Right hindlimb (tissue), 1 donor: ENCODE measurements at places on chromosomes 4 and X.

DNA sequence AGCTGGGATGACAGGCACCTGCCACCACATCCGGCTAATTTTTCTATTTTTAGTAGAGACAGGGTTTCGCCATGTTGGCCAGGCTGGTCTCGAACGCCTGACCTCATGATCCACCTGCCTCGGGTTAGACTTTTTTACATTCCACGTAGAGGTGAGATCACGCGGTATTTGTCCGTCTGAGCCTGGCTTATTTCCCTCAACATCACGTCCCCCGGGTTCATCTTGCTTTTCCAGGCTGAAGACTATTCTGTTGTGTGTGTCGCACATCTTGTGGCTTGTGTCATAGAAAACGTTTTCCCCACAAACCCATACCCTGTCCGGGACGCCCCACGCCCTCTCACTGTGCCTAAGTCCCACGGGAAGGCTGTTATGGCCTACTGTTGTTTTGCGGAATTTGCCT, 185.3 kb downstream of the CRLF2 start:
- no peak for DNase-seq

DNA sequence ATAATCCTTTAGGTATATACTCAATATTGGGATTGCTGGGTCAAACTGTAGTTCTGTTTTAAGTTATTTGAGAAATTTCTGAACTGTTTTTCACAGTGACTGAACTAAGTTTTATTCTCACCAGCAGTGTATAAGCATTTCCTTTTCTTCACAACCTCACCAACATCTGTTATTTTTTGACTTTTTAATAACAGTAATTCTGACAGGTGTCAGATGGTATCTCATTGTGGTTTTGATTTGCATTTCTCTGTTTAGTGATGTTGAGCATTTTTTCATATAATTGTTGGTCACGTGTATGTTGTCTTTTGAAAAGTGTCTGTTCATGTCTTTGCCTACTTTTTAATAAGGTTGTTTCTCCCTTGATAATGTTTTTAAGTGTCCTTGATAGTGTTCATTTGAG, 112.6 kb downstream of the LINC00632 start:
- DNase-seq = no peak

GRCh38 chrX:124307253-124307907, 25.1 kb upstream of the TEX13D start:
- no peak for DNase-seq

GRCh38 chr4:178140326-178140915, 698.2 kb upstream of the AGA start:
- DNase-seq = no peak

DNA sequence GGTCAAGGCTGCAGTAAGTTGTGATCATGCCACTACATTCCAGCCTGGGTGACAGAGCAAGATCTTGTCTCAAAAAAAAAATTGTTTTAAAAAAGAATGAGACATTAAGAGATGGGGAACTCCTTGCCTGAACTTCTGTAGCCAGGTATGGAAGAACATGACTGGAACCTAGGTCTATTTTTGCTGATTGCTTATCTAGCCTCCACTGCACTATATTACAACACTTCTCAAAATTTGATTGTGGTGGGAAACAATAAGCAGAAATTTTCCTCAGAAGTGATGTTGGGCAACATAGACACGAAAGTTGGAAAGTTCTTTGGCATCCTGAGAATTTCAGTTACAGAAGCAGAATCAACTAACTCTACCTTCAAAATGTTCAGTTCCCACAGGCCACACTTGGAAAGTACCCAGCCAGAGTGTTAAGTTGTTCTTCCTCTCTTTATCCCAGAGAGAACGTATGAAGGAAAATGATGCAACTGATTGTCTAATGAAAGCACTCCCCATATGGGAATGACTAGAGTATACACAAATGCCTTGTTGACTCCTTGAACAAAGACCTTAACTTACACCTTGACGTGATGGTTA, 50.0 kb downstream of the LUZP4 start:
- no peak for DNase-seq

DNA sequence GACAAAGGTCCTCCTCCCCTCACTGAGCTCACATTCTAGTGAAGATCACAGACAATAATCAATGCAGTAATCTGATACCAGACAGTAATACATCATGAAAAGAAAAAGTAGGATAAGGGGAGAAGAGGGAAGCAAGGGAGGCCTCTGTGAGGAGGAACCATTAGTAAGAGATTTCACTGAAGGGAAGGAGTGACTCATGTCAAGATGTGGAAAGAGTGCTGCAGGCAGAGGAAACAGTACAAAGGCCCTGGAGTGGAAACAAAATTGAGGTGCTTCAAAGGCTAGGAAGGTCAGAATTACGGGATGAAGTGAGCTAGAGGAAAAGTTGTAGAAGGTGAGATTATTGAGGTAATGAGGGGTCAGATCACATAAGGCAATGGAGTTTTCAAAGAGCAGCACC, 38.1 kb downstream of the LAMTOR3 start:
- DNase-seq = no peak

GRCh38 chr4:126124818-126125217, 810.1 kb downstream of the FAT4 start:
- no peak for DNase-seq

- no peak for DNase-seq
Measured at GRCh38 chr4:139823345-139823744, 157.7 kb downstream of the MGST2 start.

DNA sequence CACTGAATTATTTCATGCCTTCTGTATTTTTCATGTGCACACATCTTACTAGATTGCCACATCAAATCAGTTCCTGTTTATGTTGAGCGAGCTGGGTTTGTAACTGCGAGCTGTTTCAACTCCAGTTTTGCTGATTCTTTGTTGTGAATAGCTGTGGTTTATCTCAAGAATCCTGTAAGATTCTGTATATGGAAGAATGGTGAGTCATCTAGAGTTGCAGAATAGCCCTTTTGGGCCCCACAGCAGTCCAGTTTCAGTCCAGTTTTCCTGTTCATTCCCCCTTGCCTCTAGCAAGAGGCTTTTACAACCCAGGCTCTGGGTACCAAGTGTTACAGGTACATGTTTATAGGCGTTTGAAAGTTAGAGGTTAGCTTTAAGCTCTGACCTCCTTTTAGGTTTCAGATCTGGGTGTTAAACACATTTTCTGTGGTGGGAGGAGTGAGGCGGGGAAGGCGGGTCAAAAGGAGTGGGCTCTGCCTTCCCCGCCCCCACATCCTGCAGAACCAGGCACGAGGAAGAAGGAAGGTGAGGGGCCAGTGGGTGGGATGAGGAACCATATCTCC, 32.7 kb downstream of the TBC1D14 start:
- DNase-seq = no peak

GRCh38 chr4:25450491-25450901, 73.4 kb downstream of the ANAPC4 start:
- DNase-seq = no peak

DNA sequence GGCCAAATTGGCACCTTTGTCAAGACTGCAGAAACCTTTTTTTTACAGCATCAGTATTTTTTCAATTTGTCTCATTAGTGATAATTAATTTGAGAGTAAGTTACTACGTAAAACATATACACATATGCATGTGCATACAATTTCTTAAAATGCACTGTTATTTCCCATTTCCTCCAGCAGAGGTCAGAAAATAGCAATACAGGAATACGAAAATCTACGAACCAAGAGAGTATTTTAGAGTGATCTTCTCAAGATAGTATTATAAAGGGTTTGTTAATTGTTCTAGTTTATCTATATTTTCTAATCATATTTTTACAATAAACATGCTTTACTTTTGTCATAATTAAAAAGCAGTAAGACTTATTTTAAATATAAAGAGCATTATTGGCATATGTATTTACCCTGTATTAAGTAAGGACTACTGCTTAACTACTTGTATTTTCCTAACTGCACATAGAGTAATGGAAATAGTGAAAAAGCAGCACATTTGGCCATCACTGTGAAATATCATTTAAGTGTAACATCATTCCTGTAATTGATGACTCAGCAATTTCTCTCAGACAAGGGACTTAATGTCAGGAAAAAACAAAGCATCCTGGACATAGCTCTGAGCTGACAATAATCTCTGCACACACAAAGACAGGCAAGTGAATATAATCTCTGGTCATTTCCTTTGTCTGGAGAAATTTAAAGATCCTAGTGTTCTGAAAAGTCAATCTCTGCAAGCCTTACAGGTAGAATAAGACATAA, 45.6 kb downstream of the MAOB start:
- DNase-seq = no peak

DNA sequence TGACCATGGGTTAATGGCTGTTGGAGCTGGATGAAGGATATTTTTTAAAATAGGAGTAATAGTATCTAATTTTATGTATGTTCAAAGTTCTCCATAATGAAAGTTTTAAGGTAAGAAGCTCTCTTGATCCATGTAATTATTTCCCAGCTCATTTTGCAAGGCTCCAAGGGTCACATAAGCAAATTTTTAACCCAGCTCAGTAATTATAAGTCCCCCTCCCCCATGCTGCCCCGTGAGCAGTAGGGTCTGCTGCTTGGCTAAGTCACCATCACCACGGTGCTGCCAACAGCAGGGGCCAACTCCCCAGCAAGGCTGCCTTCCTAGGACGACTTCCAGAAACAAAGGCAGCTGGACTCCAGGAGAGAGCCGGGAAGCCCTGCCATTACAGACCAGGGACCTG, 340.0 kb downstream of the FBXW7 start:
- DNase-seq = no peak

DNA sequence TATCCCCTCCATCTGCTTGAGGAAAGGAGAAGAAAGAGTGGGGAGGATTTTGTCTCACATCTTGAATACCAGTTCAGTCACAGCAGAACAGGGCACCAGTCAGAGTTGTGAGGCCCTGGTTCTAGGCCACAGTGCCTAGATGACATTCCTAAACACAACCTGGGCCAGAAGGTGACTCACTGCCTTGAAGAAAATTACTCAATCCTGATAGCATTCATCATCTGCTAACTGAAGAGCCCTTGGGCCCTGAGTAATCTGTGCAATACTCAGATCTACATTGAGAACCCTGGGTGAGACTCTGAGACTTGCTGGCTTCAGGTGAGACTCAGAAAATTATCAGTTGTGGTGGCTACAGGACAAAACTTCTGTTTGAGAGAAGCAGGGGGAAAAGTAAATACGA, 20.5 kb upstream of the PRR32 start:
- no peak for DNase-seq

GRCh38 chr4:173758132-173758531, 228.1 kb upstream of the HAND2 start:
- DNase-seq = no peak

DNA sequence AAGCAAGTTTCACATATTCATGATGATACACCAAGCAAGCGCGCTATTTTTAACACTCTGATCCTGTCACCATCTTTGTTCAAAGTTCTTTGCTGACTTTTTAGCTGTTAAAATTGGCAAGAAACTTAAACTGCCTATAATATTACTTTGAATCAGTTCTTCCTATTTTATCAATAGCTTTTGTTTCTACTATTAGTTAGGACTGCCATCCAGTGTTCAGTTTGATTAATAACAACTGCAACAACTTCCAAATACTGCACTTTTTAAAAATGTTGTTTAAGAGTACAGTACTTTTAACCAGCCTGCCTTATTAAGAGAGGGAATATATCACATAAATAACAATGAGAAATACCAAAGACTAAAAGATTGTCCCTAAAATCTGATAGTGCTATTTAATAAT, 614.3 kb downstream of the FAM133A start:
- no peak for DNase-seq

GRCh38 chr4:35938936-35939335, 305.4 kb downstream of the ARAP2 start:
- DNase-seq = no peak

DNA sequence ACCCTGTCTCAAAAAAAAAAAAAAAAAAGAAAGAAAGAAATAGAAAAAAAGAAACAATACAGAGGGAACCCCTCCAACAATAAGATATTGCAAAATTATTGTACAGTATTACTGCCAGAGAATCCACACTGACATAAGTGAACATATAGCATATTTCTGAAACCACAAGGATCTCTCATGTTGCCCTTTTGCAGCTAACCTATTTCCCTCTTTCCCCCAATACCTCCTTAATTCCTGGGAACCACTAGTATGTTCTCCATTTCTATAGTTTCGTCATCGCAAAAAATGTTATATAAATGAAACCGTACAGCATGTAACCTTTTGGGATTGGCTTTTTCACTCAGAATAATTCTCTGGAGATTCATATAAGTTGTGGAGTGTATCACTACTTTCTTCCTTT, 20.0 kb upstream of the BMP2K start:
- no peak for DNase-seq

GRCh38 chr4:94802091-94802490, 44.3 kb downstream of the BMPR1B start:
- DNase-seq = no peak

- no peak for DNase-seq
Measured at GRCh38 chrX:9611436-9612145, 146.7 kb downstream of the TBL1X start.

- no peak for DNase-seq
Measured at GRCh38 chr4:26856906-26857277, 3.7 kb upstream of the STIM2 start.

- no peak for DNase-seq
Measured at GRCh38 chrX:10166248-10166716, 9.5 kb downstream of the CLCN4 start.

DNA sequence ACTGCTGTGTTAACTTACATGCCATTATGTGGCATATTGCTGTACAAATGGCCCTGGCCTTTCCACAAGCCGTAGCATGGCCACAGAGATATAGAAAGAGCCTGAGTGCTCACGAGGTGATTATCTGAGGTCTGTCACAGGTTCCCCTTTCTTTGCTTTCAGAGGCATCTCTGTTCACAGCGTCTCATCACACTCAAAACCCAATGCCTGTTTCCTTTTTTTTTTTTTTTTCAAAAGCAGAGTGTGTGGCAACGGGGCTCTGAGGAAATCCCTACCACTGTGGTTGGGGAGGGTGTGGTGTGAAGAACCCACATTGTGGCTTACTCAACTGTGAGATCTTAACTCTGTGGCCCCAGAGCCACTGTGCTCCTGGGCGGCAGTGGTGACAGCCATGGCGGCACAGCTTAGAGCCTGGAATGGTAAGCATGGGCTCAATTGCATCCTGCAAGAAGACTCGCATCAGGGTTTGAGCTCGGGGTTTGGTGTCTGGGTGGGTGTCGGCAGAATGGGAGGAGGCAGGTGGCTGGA, 30.8 kb downstream of the RTL5 start:
- DNase-seq = no peak

- DNase-seq = no peak
Measured at GRCh38 chr4:23969635-23970145, 79.8 kb upstream of the PPARGC1A start.

DNA sequence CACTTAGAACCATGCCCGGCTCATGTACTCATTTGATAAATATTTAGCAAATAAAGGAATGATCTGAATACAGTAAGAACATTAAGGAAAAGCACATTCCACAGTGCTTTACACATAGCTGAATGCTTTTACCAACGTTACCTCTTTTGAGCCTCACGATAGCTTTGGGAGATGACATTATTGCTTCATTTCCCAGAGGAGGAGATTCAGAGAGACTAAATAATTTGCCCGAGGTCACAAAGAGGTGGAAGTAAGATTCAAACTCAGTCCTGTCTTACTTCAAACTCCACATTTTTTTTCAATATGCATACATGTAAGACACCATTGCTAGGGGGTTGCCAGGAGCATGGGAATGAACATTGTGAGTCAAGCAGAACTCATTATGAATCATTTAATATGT, 538.5 kb downstream of the BCOR start:
- no peak for DNase-seq

GRCh38 chrX:124548571-124548970, 202.2 kb downstream of the SH2D1A start:
- no peak for DNase-seq

- DNase-seq = peak; percentile 41
Measured at GRCh38 chr4:151199319-151200190, 77.4 kb upstream of the PRSS48 start.

- no peak for DNase-seq
Measured at GRCh38 chr4:70629469-70630090, 1.0 kb downstream of the ENAM start.

GRCh38 chrX:29419774-29420553, 795.4 kb upstream of the MAGEB2 start:
- no peak for DNase-seq
